ENCODE measurements at places on chromosomes 16 and 17.

DNA sequence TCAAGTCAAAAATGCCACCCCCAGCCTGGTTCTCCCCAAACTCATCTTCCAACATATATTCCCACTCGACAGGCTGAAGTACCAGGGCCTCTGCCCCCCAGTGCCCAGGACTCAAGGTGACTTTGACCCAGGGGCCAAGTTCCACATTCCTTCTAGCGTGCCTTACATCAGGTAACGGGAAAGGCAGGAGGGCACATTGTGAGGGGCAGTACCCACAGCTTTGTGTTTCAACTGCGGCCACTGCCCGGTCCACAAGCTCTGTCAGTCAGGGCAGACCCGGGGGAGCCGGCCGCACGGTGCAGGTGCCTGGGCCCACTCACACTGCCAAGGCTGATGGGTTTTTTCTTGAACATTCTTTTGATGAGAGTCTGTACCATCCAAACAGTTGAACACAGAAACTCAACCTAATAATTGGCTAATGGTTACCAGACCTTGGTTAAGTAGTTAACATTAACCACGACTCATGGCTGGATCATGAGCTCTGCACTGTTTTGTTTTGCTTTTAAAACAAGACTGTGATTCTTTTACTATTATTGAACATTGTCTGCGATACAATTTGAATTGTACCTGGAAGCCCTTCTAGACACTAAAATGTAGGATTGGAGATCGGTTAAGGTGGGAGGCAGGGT lies 17.6 kb downstream of the ACE start:
- no peak for DNase-seq

DNA sequence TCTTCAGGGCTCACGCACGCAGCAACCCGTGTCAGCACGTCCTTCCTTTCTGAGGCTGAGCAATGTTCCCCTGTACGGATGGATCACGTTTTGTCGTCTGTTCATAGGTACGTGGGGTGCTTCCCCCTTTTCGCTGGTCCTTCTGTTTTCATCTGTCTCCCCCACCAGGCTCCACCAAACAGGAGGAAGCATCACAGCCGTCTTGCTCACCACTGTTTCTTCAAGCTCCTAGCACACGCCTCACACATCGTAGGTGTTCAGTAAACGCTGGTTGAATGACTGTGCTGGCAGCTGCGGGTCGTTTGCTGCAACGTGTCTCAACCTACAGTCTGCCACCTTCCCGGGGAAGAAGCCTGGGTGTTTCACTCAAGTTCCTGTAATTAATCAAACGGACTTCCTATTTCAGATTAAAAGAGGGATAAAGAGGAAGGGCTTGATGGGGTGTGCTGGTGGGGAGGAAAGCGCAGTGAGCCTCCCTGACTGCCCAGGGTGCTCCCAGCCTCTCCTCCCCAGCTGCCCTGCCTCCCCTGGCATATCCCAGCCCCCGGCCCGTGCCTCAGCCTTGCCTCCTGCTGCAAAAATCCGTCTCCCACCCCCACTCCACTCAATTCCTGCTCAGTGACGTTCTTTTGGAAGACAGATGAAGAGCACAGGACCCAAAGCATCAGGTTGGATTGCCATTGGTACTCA lies 76.7 kb upstream of the DOC2B start:
- no peak for DNase-seq

GRCh38 chr17:29469276-29469675 lies 79.1 kb downstream of the TAOK1 start:
- DNase-seq = no peak

- no peak for DNase-seq
These were observed 1.5 kb upstream of the PCYT2 start for GRCh38 chr17:81912441-81913309.

DNA sequence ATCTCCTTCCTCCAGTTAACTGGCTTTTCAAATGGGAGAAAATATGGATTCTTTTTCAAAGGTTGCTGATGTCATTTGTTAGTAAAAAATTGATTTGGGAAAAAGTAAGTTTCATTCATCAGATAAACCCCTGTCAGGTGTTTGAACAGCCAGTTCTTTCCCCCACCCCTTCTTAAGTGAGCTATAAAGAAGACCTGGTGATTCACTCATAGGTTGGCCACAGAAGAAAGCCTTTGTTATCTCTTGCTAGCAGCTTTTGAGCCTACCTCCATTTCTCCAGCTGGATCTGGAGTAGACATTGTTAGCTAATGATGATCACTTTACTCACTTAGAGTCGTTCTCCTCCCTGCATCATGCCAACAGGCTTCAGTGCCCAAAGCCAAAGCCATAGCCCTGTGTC lies 63.0 kb downstream of the NLK start:
- DNase-seq = no peak

DNA sequence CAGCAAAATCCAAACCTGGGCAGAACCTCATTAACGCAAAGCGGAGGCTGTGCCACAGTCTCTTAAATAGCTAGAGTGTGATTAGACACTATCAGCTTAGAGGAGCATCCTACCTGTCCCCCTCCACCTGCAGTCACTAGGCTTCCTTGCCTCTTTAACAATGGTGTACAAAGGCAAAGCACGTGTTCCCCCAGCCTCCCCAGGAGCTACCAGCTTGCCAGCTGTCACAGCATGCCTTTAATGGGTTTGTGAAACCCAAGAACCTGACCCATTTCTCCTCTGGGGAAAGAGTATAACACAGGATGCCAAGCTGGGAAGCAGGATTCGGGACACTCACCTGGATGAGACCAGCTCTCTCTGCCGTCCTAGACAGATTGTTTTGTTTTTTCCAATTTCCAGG lies 37.2 kb upstream of the TBX2 start:
- DNase-seq = peak; percentile 59

GRCh38 chr17:62663304-62663703 lies 35.8 kb downstream of the MRC2 start:
- DNase-seq = no peak

- DNase-seq = no peak
These were observed 121.0 kb downstream of the ANKRD11 start for GRCh38 chr16:89369266-89369895.

DNA sequence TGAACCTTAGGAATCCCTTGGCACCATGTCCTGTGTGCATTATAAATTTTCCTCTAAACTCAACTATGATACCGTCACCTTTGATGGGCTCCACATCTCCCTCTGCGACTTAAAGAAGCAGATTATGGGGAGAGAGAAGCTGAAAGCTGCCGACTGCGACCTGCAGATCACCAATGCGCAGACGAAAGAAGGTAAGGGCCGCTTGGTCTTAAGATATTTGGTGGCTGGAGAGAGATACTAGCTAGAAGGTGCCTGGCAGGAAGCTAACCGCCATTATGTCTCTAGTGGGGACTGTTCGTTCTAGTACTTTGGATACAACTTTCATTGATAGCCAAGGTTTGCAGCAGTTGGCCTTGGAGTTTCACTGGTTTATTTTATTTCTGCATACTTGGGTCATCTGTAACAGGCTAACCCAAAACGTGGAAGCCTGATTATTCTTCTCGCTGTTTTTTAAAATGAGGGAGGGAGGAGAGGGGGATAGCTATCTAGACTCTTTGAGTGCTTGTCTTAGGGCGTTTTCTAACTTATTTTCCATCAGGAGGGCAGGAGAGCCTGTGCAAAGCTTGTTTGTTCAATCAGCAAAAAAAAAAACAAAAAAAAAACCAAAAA lies 1.3 kb downstream of the RBBP6 start:
- DNase-seq = no peak

GRCh38 chr17:76491271-76492122 lies 9.7 kb downstream of the RHBDF2 start:
- no peak for DNase-seq

- no peak for DNase-seq
These were observed 7.2 kb downstream of the CDH5 start for GRCh38 chr16:66373667-66374066.

DNA sequence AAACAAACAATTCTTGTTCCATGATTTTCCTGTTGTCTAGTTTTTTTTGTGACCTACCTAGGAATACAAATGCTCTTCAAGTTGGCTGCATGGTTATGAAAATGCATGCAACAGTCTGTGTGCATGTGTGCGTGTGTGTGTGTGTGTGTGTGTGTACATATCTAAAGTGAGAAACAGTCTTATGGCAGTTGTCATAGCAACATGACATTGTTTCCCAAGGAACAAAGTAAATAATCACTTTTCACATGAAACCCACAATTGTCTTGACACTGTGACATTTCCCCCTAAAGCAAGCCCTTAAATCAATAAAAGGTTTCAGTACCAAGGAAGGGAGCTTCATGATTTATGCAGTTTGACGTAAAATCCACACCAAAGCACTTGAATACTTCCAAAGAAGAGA lies 758.4 kb downstream of the CDH8 start:
- DNase-seq = no peak

GRCh38 chr16:81469183-81469677 lies 24.6 kb downstream of the CMIP start:
- DNase-seq = no peak

DNA sequence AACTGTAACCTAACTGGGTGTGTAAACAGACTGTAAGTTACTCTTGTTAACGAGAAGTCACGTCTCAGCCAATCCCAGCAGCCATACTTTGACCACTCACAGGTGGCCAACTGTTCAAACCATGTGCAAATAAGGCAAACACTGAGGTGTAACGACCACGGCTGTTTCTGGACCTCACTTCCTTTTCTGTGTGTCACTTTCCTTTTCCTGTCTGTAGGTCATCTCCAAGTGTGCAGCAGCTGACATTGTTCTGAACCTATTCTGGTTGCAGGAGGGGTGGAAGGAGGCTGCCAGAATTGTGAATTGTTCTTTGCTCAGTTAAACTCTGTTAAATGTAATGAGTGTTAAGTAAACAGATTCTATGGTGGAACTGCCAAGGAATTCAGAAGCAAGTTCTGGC lies 627.4 kb downstream of the KCNJ2 start:
- DNase-seq = no peak

GRCh38 chr17:13671341-13671740 lies 69.6 kb upstream of the HS3ST3A1 start:
- no peak for DNase-seq

DNA sequence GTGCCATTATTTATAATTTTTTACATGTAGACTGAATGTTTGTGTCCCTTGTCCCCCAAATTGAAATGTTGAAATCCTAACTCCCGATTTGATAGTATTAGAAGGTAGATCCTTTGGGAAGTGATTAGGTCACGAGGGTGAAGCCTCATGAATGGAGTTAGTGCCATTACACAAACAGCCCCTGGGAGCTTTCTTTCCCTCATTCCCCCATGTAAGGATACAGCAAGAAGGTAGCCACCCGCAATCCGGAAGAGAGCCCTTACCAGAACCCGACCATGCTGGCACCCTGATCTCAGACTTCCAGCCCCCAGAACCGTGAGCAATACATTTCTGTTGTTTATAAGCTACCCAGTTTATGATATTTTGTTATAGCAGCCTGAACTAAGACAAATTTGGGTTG lies 143.2 kb downstream of the NPIPB5 start:
- DNase-seq = no peak

- no peak for DNase-seq
These were observed 335 bp downstream of the NECAB2 start for GRCh38 chr16:83968306-83968851.

DNA sequence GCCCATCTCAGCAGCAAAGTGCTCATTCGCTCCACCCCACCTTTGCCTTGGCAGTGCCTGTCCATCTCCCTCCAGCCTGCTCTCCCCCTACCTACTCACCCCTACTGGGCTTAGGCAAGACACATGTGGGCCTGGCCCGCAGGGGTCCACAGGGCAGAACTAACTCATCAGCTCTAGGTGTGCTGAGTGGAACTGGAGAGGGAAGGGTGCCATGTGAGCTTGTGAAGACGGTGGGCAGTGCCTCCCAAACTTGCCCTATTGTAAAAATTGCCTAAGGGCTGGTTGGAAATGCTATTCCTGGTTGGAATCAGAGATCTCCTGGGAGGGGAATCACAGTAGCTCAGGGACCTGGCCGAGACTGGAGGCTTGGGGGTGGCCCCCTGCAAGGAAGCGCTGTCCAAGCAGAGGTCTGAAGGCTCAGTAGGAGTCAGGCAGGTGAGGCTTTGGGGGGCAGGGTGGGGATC lies 29.1 kb upstream of the TNS4 start:
- no peak for DNase-seq

DNA sequence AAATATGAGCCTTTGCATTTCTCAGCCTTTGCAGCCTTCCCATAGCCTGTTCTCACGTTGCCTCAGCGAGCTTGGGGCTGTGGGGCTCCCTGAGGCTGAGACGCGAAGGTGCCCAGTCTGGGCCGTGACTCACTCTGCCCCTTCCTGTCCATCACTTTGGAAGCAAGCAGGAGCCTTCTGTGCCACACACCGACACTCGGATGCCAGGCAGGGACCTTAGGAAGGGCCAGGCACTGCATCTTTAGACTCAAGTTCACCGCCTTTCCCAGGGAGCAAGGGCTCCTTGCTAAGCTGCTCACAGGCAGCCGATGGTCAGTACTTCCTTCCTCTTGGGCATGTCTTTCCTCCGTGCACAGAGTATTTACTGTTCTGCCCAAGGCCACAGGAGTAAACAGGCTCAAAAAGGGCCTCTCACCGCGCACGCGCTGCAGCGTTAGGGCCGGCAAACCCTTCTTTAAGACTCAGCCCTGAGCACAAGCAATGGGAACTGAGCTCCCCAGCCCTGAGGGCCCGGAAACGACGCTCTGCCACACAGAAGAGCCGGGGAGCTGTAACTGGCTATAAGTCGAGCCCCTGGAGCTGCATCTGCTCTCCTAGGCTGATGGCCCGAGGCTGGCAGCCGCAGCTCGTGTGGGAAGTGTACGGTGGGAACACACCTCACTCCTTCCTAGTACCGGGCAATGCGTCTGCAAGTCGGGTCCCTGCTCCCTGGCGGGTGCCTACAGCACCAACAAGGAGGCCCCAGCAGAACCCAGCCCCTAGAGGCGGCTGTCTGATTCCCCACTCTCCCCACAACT lies 7.2 kb downstream of the TIMM22 start:
- no peak for DNase-seq

DNA sequence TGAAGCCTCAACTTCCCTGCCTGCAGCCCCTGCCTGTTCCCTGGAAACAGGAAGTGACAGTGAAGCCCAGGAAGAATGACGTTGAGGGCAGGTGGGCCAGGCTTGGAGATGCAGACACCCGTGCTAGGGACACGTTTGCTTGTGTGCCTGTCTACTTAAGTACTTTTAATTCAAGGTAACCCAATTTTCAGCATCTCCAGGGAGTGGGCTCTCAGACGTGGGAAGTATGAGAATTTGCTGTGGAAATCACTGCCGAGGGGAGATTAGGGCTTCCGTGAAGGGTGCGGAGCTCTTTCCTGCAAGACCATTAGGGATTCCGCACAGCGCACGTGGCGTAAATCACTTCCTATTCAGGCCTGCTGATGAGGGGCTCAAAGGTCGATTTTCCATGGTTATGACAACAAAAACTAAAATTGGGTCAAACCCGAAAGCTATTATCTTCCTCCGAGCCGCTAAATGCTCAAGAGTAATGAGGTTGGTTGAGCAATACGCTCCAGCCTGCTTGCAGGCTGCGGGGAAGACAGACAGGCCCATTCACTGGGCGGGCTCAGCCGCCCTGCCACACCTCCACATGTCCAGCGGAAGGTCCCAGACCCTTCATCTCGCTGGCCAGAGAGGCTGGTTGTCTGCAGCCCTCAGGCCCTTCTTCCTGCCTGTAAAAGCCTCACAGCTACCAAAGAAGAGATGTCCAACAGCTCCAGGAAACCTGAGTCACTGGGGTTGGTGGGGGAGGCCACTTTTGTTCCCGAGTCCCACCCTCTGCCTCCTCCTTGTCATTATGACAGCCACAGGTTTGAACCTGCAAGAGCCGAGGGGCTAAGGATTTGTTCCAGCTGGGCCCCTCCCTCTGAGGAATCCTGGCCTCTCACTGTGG lies 109.9 kb downstream of the RBFOX3 start:
- DNase-seq = no peak

All from NCI-H2081 treated with DMSO at 0.1 percent for 48 hours (cell line).